Activated CD8-positive, alpha-beta memory T cell treated with anti-CD3 and anti-CD28 coated beads for 4 hours (primary cell): ENCODE measurements at places on chromosomes 13 and 19.

DNA sequence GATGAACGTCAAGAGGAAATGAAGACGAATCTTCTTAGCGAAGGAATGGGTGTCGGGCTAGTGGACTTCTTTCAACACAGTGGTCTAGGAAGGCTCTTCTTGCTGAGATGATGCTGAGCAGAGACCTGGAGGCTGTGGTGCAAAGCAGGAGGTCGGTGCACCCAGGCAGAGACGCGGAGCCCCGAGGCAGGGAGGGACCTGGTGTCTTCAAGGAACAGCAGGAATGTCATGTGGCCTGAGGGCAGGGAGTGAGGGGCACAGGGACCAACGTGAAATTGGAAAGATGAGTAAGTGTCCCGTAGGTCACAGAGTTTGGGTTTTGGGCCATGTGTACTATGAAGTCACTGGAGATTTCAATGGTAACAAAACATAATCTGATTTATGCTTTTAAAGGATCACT lies 11.4 kb upstream of the CDC42EP5 start:
- no peak for DNase-seq

DNA sequence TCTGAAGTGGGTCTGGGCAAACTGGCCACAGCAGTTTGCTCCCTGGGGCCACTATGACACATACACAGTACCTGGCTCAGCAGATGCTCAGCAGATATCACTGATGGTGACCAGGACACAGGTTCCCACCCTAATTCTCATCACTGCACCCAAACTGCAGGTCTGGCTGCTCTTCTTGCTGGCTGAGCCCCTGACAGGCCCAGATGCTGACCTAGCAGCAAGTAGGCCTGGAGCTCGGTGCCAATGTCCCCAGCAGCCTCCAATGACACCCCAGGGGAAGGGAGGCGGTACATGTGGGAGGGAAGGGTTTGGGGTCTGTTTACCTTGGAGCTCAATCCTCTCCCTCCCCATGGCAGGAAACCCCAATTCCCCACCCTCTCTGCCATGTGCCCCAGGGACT lies 5.1 kb downstream of the UBE2S start:
- no peak for DNase-seq

DNA sequence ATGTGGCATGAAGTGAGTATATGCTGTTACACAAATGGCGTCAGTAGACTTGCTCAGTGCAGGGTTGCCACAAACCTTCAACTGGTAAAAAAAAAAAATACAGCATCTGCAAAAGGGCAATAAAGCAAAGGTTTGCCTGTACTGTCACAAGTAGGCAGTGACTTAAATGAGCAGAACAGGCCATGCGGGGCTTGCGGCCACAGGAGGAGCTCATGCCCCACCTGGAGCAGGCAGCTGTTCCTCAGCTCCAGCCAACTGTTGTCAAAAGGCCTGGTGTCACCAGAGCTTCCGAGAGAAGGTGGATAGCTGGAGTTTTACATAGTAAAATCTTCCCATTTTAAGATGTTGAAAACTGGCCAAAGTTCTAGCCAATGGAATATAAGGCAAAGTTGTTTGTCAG lies 7.7 kb downstream of the ATP7B start:
- DNase-seq, result no peak

DNA sequence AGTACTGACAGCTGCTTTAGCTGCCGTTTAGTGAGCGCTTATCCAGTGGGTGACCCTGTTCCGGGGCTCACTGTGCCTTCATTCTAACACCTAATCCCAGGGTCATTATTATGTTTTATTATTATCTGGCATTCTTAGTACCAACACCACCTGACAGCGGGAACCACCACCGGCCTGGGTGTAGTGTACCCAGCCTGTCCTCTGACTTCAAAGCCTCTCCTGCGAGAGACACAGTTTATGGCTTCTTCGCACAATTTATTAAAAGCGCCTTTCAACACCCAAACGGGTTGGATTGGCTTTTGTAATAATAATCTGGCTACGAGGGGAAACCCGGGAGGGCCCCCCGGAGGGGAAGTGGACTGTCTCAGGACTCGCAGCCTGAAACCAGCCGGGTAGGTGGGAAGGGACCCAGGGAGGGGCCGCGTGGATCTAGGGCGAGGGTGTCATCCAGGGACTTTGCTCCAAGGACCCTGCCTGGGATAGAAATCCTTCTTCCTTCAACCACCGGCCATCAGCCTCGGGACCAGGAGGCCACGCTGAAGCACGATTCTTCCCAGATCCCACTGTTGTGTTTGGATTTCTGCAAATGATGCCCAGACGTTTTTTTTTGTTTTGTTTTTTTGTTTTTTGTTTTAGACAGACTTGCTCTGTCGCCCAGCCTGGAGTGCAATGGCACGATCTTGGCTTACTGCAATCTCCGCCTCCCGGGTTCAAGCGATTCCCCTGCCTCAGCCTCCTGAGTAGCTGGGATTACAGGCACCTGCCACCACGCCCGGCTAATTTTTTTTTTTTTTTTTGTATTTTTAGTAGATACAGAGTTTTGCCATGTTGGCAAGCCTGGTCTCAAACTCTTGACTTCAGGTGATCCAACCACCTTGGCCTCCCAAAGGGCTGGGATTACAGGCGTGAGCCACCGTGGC lies 1.6 kb upstream of the ZBTB7A start:
- DNase-seq, result no peak

- no peak for DNase-seq
These were observed 43.1 kb downstream of the COL4A1 start for GRCh38 chr13:110263888-110264287.

DNA sequence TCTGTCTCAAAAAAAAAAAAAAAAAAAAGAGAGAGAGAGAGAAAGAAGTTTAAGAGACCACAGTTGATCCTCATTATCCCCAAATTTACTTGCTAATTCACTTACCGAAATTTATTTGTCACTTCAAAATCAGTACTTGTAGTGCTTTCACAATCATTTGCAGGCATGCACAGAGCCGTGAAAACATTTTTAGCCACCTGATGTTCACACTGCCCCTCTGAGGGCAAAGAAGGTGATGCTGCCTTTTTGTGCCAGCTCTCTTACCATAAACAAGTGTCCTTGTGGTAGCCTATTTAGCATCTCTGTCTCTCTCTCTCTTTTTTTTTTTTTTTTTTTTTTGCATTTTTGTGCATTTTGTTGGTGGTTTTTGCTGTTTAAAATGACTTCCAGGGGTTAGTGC lies 24.1 kb upstream of the CASP14 start:
- DNase-seq, result no peak

DNA sequence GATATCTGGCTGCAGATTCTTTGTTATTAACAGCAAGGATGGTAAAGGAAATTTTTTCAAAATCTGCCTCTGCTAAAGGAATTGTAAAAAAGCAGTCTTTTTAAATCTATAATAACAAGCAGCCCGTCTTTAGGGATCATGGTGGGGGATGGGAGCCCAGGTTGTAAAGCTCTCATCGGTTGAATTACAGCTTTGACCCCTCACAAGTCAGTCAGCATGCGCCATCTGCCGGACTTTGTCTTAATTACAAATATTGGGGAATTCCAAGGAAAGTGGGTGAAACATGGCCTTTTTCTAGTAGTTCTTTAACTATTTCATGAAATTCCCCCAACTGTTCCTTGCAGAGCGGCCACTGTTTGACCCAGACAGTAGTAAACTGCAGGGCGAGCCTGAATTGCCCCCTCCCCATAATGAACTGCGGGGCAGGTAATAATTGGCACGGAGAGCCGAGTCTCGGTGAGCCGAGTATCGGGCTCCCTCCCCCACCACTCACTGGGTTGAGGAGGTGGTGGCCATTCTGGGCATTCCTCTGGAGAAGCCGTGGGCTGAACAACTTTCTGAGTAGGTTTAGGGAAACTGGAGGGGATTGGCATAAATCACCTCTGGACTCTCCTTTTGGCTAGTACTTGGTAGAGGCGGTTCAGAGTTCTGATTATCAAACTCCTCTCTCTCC lies 11.6 kb downstream of the ZNF578 start:
- DNase-seq, result no peak

GRCh38 chr19:18839465-18840287 lies 7.9 kb downstream of the UPF1 start:
- no peak for DNase-seq

GRCh38 chr13:105665284-105665683 lies 870.2 kb downstream of the EFNB2 start:
- DNase-seq, result no peak

GRCh38 chr13:48009284-48009683 lies 8.2 kb upstream of the SUCLA2 start:
- DNase-seq, result no peak

- DNase-seq, result no peak
These were observed 6.4 kb downstream of the KANK3 start for GRCh38 chr19:8336660-8337059.

- no peak for DNase-seq
These were observed 1427.7 kb downstream of the EFNB2 start for GRCh38 chr13:105107781-105108180.

DNA sequence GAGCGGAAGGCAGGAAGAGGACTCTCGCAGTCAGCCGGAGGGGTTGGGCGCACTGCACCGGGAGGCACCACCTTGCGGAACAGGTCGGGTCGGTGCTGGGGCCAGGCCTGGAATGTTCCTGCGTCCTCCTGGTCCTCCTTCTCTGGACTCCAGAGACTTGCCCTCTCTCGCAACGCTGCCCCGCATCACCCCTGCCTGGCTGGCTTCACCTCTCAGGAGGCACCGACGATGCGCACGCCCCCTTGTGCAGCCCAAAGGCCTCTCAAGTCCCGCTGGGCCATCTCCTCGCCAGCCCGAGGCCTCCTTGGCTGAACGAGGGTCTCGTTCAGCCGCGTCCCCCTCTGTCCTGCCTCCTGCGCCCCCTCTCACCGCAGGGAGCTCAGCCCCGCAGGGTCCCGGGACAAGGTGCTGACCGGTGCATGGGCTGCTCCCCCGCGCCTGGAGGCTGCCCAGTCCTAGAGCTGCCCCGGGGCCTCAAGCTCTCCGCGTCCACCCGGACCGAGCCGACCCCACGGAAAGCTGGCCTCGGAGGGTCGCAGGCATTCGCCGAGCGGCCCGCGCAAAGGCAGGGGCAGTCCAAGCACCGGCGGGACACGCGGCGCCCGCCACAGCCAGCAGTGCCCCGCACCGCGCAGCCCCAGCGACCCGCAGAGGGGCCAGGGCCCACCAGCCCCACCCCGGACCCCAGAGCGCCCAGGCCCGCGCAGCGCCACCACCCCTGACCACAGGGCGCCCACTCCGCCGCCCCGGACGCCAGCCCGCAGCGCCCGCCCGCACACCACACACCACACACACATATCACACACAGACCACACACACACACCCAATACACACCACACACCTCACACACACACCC lies 133.8 kb downstream of the CRYL1 start:
- DNase-seq, result no peak

DNA sequence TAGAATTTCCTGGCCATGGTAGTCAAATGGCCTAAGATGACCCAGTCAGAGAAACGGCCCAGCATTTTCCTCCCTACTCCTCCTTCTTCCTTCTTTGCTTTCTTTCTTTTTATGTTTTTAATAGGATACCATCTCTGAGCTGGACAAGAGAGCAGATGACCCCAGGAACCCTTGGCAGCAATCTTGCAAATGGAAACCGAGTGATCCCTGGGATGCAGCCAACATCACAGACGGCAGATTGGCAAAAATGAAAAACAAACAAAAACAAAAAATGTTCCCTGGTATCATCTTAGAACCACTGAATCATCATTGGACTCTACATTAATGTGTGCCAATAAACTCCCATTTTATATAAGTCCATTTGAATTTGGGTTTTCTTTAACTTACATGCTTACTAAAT lies 424.4 kb downstream of the FGF14 start:
- DNase-seq, result no peak

DNA sequence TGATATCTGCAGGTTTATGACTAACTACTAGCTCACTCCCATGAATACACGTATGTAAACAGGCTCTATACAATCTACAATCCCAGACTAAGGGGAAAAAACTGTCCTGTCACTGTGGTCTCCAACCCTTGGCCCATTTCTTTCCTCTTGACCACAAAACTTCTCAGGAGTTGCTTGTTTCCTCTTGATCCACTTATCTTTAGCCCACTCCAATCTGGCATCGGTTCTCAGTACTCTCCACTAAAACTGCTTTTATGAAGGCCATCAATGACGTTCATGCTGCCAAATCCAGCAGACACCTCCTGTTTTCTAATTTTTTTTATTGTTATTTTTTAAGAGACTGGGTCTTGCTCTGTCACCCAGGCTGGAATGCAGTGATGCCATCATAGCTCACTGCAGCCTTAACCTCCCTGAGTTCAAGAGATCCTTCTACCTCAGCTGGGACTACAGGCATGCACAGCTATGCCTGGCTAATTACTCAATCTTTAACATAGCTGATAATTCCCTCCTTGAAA lies 31.9 kb upstream of the USPL1 start:
- DNase-seq, result no peak

GRCh38 chr13:36706755-36707154 lies 32.9 kb downstream of the SERTM1 start:
- no peak for DNase-seq

GRCh38 chr13:91212231-91212630 lies 135.3 kb upstream of the MIR17HG start:
- no peak for DNase-seq

- DNase-seq, result no peak
These were observed 11.5 kb downstream of the S1PR2 start for GRCh38 chr19:10219678-10220077.

DNA sequence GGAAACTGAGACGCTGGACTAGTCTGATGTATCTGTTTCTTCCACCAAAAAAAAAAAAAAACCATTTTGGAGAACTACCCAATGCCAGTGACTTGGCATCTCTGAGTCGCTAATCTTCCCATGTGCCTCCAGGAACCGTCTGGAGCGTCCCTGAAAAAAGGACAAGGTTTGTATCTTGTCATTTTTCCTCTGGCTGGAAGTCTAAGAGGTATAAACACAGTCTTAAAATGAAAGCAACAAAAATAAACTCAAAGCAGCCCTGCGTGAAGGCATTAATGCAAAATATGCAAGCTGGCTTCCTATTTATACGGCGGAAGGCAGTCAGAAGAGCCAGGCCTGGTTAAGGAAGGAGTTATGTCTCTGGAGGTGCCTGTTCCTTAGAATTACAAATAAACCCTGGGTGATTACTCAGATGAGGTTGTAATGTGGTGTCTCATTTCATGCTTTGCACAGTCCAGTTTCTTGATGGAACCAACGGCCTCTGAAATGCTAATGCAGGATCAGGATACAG lies 20.3 kb downstream of the ACTN4 start:
- no peak for DNase-seq

- DNase-seq, result peak; percentile 35
These were observed 2.5 kb downstream of the CFD start for GRCh38 chr19:861756-862580.

DNA sequence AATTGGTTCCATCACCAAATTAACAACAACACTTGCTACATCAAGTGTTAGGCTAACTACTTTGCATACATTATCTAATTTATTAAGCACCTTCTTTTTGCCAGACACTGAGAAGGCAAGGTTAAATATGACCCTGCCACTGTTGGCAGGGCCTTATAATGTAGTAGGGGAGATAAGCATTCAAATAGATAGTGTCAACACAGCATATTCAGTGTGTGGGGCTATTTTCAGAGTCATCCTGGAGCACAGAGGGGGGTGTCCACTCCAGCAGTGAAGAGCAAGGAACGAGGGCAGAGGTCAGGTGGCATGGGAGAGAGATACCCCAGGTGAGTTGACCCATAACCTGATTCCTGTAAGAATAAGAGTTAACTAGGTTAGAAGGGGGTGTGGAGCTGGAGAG lies 121.6 kb downstream of the COG6 start:
- no peak for DNase-seq
